Activated CD4-positive, alpha-beta memory T cell treated with anti-CD3 and anti-CD28 coated beads, Interleukin-2, amount 10 ng/mL, durations not matched to agents 7 days and 5 days (primary cell): ENCODE measurements at places on chromosomes 5 and 9. TPM values are rescaled to one million over a fixed set of nuclear protein-coding genes. Genes with fewer than 3 reads are reported as not detected.

Gene ACOT12
- not detected for total RNA-seq

Gene POLR3G
- total RNA-seq = 2.8 TPM

Gene HMGCR
- 94.5 TPM for total RNA-seq

Gene GPR151
- not detected for total RNA-seq

Gene TPPP
- total RNA-seq = 0.15 TPM

Gene FOXD4L4
- total RNA-seq = 0.13 TPM

Gene TMC1
- total RNA-seq = 0.28 TPM

Gene GPBP1
- total RNA-seq = 109 TPM

Gene TMEM215
- not detected for total RNA-seq

Gene SELENOP
- 0.13 TPM for total RNA-seq

Gene IGFBPL1
- total RNA-seq = 0.20 TPM

Gene CAMK2A
- not detected for total RNA-seq

Gene SOX30
- 0.33 TPM for total RNA-seq

Gene CA9
- 1.2 TPM for total RNA-seq

Gene LCN1
- total RNA-seq = not detected

Gene SLC45A2
- total RNA-seq = not detected

Gene TBC1D13
- total RNA-seq = 21.4 TPM

Gene STKLD1
- total RNA-seq = 0.71 TPM

Gene SPINK13
- total RNA-seq = not detected

Gene ZNF462
- total RNA-seq = 0.28 TPM

Gene FABP6
- total RNA-seq = not detected

Gene FGF1
- total RNA-seq = not detected

Gene KCNMB1
- total RNA-seq = not detected
